Tibial nerve (tissue), 4 donors: ENCODE measurements at places on chromosomes 4 and X. TPM values are rescaled to one million over a fixed set of nuclear protein-coding genes. Genes with fewer than 3 reads are reported as not detected.

- no peaks in the 10 kb centered on the region for H3K36me3 ChIP-seq
- no peaks in the 10 kb centered on the region for H3K4me1 ChIP-seq
- H3K27me3 ChIP-seq: no peaks in the 10 kb centered on the region
- H3K27ac ChIP-seq: no peak overlapping the region
These were observed 167.2 kb downstream of the COX18 start for GRCh38 chr4:72902354-72902753.

ETNPPL gene
- 9.8 TPM for total RNA-seq

ZNF630 gene
- total RNA-seq: 4.5 TPM

- H3K27ac ChIP-seq: no peak overlapping the region
- no peak overlapping the region for H3K4me3 ChIP-seq
- no peaks in the 10 kb centered on the region for H3K4me1 ChIP-seq
- no peak for DNase-seq
- no peaks in the 10 kb centered on the region for H3K27me3 ChIP-seq
These were observed 350.8 kb downstream of the FBXO8 start for GRCh38 chr4:173932701-173933100.

- no peak overlapping the region for H3K4me3 ChIP-seq
- H3K27me3 ChIP-seq: no peaks in the 10 kb centered on the region
- H3K27ac ChIP-seq: no peak overlapping the region
- no peaks in the 10 kb centered on the region for H3K36me3 ChIP-seq
- no peak for DNase-seq
These were observed 457.1 kb downstream of the MID1IP1 start for GRCh38 chrX:39258331-39258730.
